ENCODE measurements at places on chromosomes 1 and 21. TPM values are rescaled to one million over a fixed set of nuclear protein-coding genes. Genes with fewer than 3 reads are reported as not detected.

- no peak overlapping the region for H3K27ac ChIP-seq
- H3K36me3 ChIP-seq, result no peaks in the 10 kb centered on the region
- H3K4me1 ChIP-seq, result no peaks in the 10 kb centered on the region
Measured at GRCh38 chr1:115865704-115866380, 24.9 kb upstream of the NHLH2 start.

DNA sequence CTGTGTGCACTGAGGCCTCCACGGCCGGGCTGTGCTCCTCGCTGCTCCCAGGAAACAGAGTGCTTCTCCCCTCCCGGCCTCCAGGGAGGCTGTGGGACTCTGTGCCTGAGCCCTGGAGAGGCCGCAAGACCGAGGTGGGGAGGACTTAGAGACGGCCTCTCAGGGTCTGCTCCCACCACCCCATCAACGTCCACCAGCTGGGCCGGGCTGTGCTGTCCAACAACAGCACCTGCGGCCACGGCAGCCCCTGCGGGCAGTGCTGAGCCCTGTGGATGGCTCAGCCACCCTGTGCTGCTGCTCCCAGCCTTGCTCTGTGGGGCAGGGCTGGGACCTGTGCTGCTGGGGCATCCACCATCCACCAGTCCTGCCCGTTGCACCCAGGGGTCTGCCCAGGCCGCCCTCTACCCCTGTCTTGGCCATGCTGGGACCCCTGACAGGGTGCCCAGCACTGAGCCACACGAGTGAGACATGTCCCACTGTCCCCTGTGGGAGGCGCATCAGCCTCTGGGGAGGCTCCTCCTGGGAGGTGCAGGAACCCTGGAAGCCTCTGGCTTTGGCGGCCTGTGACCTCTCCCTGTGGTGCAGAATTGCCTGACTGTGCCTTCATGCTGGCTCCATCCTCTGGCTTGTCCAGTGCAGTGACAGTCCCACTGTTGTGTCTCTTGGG lies 31.2 kb upstream of the LRRC3 start:
- no peak overlapping the region for H3K27ac ChIP-seq
- H3K4me1 ChIP-seq, result no peaks in the 10 kb centered on the region
- no peak overlapping the region for H3K4me3 ChIP-seq
- no peaks in the 10 kb centered on the region for H3K36me3 ChIP-seq
- no peak for DNase-seq

DNA sequence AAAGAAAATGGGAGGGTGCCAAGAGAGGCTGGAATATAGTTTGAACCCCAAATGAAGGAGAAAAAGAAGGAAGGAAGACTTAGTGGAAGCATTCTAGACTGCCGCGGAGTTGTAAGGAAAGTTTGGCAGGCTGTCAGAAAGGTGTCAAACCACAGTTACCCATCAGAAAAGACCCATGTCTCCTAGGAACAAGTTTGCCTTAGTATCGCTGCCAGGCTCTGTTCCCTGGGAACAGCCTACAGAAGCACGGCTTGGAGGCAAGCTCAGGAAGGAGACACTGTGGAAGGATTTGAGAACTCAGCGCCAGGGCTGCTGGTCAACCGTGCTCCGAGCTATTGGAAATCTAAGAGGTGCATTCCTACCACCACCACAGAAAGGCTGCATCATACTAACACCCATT lies 197.4 kb downstream of the RRAGC start:
- no peak overlapping the region for H3K27ac ChIP-seq
- peaks cover 11% of the 10 kb centered on the region for H3K27me3 ChIP-seq
- no peaks in the 10 kb centered on the region for H3K4me1 ChIP-seq
- no peak overlapping the region for H3K4me3 ChIP-seq
- no peak for DNase-seq

Gene CLEC20A
- polyA plus RNA-seq, result not detected

Gene AURKAIP1
- 86.9 TPM for polyA plus RNA-seq

Gene FLG2
- 0.15 TPM for polyA plus RNA-seq

Gene DMBX1
- not detected for polyA plus RNA-seq
